ENCODE measurements at places on chromosomes 2 and 18.

- no peak for DNase-seq
Observed at GRCh38 chr2:238170386-238171071, 11.8 kb downstream of the ERFE start.

DNA sequence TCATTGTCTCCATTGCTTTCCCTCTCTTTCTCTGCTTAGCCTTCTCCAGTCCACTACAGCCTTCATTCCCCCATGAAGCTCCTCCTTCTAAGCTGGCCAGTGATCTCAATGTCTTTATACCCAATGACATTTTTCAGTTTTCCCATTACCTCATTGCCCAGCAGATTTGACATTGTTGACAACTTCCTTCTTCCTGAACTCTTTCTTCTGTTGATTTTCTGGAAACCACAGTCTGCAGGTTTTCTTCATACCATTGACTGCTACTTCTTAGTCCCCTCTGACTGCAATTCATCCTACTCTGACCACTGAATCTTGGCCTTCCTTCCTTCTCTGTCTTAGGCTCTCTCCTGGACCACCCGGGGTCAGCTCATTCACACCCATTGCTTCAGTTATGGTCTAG lies 22.9 kb upstream of the SPP2 start:
- no peak for DNase-seq

GRCh38 chr2:40357667-40358066 lies 94.2 kb downstream of the SLC8A1 start:
- DNase-seq = no peak

DNA sequence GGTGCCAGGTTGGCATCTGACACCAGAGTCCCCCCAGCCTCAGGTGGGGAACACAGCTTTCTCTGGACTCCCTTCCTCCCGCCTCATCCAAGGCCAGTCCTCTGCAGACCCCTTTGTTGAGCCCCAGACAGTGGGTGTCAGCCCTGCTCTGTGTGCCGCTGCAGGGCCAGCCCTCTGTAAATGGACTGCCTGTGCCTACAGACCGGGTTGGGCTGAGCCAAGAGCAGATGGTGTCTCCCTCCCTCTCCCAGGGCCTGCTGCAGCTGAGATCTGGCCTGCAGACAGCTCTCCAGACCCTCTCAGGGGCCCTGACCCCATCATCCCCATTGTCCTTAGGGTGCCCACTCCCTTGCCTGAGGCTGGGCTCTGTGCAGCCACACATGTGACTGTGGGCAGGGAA lies 160.8 kb downstream of the KLHL29 start:
- no peak for DNase-seq

GRCh38 chr2:7203056-7203467 lies 285.9 kb downstream of the RNF144A start:
- peak; percentile 57 for DNase-seq

DNA sequence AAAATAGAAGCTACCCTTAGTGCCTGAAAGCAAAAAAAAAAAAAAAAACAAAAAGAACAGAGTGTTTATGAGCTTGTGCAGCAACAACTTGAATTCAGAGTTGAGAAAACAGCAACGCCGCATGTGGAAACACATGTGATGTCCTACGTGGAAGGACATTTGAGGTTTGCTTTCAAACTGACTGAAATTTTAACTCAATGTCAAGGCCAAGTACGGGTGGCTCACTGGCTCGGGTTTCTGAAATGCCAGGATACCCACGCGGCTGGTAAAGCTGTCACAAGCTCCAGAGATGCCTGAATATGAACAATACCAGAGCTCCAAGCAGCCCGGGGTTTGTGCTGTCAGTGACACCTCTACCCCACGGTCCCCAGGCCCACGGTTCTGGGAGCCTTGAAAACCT lies 72.2 kb upstream of the THOC1 start:
- no peak for DNase-seq

- DNase-seq = no peak
Observed at GRCh38 chr18:21105936-21106335, 5.7 kb downstream of the ROCK1 start.

GRCh38 chr2:28036307-28036706 lies 145.8 kb downstream of the BABAM2 start:
- DNase-seq = no peak

DNA sequence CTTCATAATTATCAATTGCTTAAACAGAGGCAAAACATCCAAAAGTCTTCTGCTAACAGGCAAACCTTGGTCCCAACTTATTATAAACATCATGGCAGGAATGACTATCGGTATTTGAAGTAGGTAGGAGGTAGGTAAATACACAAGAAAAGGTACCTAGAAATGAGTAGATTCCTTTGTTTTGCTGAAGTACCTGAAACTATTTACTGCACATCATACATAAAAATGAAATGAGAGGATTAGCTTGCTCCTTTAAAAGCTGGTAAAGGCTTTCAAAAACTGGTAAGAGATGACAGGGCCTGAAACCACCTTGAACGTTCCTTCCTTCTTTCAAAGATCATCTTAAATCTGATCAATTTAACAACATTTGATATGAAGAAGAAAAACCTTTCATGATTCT lies 55.2 kb upstream of the MAPRE2 start:
- DNase-seq = no peak

DNA sequence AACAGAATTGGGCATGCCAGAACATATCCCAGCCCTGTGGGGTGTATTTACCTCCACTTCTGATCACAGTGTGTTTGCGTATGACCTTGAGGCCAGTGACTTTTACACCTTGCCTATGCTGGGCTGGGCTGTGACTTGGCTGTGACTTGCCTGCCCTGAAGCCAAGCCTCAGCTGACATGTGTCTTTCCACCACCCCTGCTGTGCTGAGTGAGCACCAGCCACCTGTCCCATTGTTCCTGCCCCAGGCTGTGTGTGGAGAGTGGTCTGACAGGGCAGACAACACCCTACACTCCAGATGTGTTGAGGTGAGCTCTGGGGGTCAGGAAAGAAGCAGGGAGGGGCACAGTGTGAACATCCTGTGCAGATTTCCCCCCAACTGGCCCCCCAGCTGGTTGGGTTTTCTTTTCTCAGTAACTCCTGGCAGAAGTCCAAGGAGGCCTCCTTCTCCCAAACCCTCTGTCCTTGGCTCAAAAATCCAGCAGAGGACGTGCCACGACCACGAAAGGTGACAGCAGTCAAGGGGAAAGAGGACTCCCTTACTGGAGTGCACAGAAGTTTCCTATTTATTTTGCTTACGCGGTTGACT lies 5.1 kb upstream of the STEAP3 start:
- DNase-seq = no peak

- DNase-seq = no peak
Observed at GRCh38 chr2:195003881-195004471, 653.0 kb upstream of the SLC39A10 start.

Measured in activated naive CD4-positive, alpha-beta T cell treated with anti-CD3 and anti-CD28 coated beads, Interleukin-2, amount 50 U/mL, for 16 hours (primary cell).